ENCODE measurements at places on chromosomes 12 and 14.

DNA sequence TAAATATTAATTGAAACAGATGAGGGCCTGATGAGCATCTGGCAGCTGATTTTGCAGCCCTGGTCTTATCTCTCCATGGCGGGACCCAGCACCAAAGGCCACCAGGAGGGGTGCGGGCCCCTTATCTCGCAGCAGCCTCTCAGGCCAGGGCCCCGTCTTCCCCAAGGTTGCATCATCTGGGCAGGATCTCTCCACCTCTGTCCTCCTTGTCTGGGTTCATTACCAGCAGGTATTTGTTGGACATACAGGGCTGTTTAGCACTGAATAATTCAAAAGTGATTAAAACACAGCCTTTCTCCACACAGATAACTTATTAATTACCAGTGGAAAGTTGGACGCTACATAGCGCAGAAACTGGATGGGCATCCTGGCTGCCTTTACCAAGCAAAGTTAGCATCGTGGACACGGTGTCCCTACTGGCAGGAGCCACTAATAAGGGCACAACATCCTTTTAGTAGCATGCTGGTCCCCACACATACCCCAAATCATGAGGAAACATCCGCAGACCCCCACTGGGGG lies 25.8 kb downstream of the TMEM120B start:
- DNase-seq = no peak

DNA sequence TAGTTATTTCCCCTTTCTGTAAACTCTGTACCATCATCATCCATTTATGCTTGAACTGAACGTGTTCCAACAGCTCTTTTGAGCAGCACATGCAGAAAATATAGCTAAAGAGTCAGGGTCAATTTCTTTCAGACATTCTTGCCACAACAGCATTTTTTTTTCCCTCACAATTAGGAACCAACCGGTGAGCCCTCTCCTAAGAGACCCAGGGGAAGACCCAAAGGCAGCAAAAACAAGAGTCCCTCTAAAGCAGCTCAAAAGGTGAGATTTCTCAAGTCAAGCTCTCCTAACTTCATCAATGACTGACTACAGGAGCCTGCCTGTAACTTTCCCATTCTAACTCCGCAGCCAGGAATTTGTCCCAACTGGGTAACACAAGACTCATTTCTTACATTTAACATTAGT lies 3.5 kb downstream of the HMGA2 start:
- DNase-seq = peak; percentile 25

- no peak for DNase-seq
These were observed 143.8 kb downstream of the ADGRD1 start for GRCh38 chr12:131097202-131098177.

GRCh38 chr14:94050231-94050880 lies 24.2 kb downstream of the OTUB2 start:
- DNase-seq = no peak

GRCh38 chr14:54455363-54455762 lies 14.2 kb upstream of the CNIH1 start:
- no peak for DNase-seq

DNA sequence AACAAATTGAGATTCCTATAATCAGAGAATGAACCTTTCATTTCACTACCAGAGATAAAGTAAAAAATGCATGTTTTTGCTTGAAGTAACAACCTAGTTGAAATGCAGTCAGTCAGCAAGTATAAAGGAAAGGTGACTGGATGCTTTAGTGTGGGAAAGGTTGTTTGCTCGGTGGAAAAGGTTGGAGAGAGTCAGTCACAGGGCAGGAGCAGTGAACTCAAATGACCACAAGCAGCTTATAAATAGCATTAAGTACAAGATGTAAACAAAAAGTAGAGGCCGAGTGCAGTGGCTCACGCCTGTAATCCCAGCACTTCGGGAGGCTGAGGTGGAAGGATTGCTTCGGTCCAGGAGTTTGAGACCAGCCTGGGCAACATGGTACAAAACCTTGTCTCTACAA lies 98.1 kb upstream of the FGD4 start:
- DNase-seq = no peak

DNA sequence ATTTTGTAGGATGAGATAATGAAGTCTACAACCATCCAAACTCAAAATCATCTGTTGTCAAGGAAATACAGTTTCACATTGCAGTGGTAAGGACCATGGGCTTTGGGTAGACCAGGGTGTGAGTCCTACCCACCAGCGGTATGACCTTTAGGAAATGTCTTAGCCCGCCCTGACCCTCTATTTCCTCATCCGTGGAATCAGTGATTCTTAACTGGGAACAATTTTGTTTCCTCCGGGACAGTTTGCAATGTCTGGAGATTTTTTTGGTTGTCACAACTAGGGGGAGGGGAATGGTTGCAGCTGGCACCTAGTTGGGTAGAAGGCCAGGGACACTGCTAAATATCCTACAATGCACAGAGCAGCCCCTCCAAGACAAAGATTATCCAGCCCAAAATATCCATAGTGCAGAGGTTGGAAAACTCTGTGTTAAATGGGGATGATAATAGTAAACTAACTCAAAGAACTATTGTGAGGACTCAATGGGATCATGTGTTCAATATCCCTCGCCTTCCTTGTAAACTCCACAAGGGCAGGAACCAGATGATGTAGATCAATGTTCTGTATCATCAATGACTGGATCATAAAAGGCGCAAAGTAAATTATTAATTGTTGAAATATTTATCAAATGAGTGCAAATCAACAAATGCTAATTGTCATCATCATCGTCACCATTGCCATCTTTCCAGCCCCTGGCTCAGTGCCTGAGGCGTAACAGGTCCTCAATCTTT lies 15.7 kb upstream of the IFT81 start:
- DNase-seq = no peak

DNA sequence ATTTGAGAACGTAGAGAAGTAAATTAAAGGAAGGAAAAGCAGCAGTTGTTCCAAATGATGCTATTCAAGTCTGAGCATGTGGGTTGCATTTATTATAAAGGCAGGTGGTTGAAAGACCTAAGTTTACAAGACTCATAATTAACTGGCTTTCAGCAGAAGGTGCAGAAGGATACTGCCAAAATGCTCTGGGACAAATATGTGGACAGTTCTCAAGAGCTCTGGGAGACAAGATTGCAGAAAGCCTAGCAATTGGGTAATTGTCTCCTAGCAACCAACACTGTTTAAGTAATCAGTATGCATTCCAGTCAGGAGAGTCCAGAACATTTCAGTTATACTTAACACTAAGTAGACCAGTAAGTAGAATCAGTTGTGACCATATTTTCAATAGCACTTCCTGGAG lies 131.5 kb downstream of the GPR135 start:
- DNase-seq = peak; percentile 90

GRCh38 chr12:6460751-6461371 lies 9.0 kb downstream of the TAPBPL start:
- no peak for DNase-seq

DNA sequence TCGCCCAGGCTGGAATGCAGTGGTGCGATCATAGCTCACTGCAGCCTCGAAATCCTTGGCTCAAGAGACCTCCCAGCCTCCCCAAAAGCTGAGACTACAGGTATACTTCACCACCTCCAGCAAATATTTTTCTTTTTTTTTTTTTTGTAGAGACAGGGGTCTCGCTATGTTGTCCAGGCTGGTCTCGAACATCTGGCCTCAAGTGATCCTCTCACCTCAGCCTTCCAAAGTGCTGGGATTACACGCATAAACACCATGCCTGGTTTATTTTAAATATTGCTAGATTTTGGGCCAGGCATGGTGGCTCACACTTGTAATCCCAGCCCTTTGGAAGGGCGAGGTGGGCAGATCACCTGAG lies 26.7 kb upstream of the UBC start:
- no peak for DNase-seq

- DNase-seq = no peak
These were observed 3.4 kb upstream of the PPM1A start for GRCh38 chr14:60245380-60246177.

- no peak for DNase-seq
These were observed 55.0 kb downstream of the C14orf132 start for GRCh38 chr14:96094211-96094610.

GRCh38 chr14:21098892-21099595 lies 589 bp upstream of the ZNF219 start:
- DNase-seq = no peak

DNA sequence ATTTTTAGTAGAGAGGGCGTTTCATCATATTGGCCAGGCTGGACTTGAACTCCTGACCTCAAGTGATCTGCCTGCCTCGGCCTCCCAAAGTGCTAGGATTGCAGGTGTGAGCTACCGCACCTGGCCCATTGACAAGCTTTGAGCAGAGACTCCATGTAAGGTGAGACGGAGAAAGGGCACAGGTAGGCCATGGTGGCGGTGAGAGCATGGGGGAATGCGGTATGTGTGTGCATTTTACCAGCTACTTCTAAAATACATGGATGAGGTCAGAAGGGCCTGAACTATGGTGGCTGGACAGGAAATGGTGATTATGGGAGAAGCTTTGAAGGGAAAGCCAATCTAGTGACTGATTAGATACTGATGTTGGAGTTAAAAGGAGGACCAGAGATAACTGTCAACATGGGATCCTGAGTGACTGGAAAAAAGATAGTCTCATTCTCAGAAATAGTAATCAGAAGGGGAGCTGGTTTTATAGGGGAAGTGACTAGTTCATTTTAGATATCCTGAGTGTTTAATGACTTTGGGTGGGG lies 21.9 kb upstream of the PTPRB start:
- DNase-seq = no peak

GRCh38 chr12:30218073-30218472 lies 434.3 kb upstream of the TMTC1 start:
- no peak for DNase-seq

GRCh38 chr12:68221497-68221896 lies 4.1 kb downstream of the IL26 start:
- DNase-seq = no peak

- DNase-seq = no peak
These were observed 1041.8 kb downstream of the VRK1 start for GRCh38 chr14:97838986-97839385.

GRCh38 chr12:119990382-119990874 lies 1.4 kb downstream of the BICDL1 start:
- DNase-seq = no peak

GRCh38 chr12:4045786-4046494 lies 172.7 kb upstream of the PARP11 start:
- no peak for DNase-seq

- no peak for DNase-seq
These were observed 98.9 kb upstream of the EGLN3 start for GRCh38 chr14:34049790-34050189.

DNA sequence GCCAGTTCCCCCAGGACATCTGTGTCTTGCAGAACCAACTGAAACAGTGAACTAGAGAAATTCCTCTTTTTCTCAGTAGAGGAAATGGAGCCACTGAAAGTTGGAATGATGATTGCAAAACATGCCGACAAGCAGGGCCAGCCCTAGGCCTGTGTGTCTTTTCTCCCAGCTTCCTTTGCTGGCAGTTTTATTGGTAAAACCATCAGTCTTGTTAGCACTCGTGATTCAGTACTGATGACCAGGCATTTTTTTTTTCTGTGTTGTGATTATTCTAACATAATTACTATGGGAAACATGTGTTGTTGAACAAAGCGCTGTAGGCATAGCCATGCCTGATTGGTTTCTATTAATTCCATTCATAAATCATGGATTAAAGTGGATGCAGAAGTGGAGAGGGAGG lies 620.7 kb downstream of the AACS start:
- no peak for DNase-seq

- no peak for DNase-seq
These were observed 4.3 kb upstream of the KRT81 start for GRCh38 chr12:52295663-52296062.

GRCh38 chr14:55271572-55272298 lies 514 bp downstream of the FBXO34 start:
- peak; percentile 74 for DNase-seq

DNA sequence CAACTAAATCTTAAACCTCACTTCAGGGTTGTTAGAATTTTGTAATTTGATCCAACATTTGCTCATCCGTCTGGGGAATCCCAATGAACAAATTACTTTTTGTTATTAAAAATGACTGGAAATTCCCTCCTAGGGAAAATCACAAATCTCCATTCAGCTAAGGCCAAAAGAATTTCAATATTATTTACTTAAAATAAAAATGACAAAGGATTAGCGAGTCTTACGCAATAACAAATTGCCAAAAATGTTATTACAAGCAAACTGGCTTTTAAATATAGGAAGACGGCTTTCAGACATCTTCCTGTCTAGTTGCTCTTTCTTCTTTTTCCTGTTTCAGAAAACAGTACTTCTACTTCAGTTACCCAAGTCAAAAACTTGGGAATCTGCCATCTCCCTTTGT lies 92.4 kb upstream of the TSPAN8 start:
- DNase-seq = no peak

- DNase-seq = peak; percentile 62
These were observed 17.8 kb upstream of the CD9 start for GRCh38 chr12:6182279-6182898.

GRCh38 chr12:129074379-129074778 lies 221.1 kb downstream of the GLT1D1 start:
- no peak for DNase-seq

DNA sequence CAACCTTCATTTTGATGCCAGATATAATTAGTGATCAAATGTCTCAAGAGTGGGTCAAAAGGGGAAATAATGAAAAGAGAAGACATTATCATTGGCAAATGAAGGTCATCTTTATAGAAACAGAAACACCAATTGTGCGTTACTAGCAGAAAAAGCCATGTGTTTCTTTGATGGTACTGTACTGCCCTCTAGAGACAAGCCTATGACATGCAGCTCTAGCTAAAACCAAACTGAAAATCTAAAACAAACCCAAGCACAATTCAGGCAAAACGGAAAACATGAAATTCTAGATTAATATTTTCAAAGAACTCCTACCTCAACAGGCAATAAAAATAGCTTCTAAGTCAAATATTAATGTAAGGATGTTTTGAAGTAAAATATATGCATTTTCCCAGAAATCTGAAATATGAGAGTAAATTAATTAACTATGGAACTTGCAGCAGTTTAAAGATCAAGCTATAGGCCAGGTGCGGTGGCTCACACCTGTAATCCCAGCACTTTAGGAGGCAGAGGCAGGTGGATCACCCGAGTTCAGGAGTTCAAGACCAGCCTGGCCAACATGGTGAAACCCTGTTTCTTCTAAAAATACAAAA lies 115.4 kb downstream of the KLHL28 start:
- peak; percentile 43 for DNase-seq

- DNase-seq = no peak
These were observed 87.5 kb downstream of the DACT1 start for GRCh38 chr14:58725226-58725625.

DNA sequence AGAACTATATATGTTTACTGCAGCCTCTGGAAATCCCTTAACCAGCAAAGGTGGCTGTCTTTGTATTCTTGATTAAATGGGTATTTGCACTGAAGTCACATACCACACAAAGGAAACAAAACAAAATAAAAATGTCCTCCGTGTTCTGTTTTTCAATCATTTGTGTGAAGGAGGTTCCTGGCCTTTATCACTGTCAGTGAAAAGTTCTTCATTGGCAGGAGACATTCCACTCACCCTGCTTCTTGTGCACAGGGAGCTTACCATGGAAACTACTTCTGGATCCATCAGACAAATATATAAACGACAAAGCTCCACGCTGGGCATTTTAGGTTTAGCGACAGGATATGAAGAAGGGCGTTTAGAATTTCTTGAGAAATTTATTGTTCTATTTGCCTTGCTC lies 5.7 kb upstream of the NKX2-8 start:
- DNase-seq = no peak

GRCh38 chr12:122227341-122227740 lies 1.5 kb upstream of the DIABLO start:
- no peak for DNase-seq

- peak; percentile 37 for DNase-seq
These were observed 84.7 kb upstream of the SOX5 start for GRCh38 chr12:24034160-24034559.

GRCh38 chr12:1668833-1669543 lies 21.9 kb upstream of the ADIPOR2 start:
- no peak for DNase-seq

GRCh38 chr12:61422786-61423185 lies 837.4 kb upstream of the USP15 start:
- no peak for DNase-seq
